ENCODE measurements at places on chromosomes 7 and 10.

GRCh38 chr7:133778472-133778871 lies 348.7 kb upstream of the LRGUK start:
- DNase-seq = no peak

GRCh38 chr10:76882245-76882644 lies 755.4 kb downstream of the KCNMA1 start:
- no peak for DNase-seq

- DNase-seq = no peak
Measured at GRCh38 chr7:83119026-83119382, 43.7 kb downstream of the PCLO start.

GRCh38 chr7:27890205-27890849 lies 150.4 kb downstream of the TAX1BP1 start:
- DNase-seq = no peak

DNA sequence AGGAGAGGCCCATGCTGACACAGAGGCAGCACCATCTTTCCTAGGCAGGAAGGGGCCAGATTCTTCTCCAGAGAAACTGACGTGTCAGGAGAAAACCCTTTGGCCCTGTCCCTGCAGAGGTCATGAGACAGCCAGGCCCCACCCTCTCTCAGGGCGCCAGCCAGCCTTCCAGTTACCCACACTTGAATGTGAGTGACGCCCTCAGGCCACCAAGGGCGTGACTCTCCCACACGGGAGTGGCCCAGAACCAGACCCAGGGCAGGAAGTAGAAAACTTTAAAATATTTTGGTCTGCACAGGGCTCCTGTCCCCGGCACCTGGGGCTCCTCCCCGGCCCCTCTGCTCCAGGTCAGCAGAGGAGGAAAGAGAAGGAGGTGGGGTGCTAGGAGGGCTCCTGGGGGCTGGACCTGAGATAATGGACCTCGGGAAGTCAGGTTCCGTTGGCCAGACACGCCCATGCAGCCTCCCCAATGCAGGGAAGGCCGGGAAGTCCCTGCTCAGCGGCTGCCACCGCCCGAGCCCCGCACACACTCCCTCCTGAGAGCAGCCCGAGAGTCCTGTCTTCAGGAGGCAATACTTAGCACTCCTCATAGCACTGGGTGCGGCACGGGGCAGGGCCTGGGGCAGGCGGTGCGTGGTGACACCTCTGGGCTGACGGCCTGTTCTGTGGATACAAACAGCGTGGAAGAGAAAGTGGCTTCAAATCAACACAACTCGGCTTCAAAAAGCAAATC lies 67.0 kb upstream of the CFAP46 start:
- DNase-seq = no peak

DNA sequence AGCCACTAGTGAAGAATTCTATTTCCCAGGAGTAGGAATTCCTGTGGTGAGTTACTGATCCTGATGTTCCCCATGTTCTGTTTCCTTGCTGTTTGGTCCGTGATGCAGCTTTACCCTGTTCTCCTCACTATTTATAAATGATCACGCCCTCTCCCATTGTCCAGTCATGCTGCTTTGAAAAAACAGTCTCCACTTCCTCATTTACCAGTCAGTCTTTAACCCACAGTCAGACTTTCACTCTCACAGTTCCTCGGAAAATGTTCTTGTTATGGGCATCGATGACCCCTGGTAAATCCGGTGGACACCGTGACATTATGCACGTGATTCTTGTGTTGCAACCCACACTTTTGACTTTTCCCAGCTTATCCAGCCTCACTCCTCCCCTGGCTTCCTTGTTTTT lies 14.4 kb downstream of the SCIN start:
- peak; percentile 54 for DNase-seq

DNA sequence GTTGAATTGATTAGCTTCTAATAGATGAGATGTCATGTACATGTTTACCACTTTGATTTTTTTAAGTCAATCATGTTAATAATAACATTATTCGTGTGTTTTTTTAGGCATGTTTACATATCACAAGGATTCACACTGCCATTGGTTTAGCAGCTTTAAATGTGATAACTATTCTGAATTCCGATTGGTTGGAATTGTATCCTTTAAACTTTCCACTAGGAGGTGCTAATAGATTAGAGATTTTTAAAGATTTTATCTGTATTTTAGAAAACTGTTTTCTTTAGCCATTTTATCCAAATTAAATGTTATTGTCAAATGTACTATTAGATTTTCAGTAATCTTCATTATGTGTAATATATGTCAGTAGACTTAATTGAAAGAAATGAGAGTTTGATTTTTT lies 83.2 kb downstream of the HECTD2 start:
- peak; percentile 59 for DNase-seq

- no peak for DNase-seq
Measured at GRCh38 chr10:45154502-45154901, 153.8 kb downstream of the ZNF22 start.

DNA sequence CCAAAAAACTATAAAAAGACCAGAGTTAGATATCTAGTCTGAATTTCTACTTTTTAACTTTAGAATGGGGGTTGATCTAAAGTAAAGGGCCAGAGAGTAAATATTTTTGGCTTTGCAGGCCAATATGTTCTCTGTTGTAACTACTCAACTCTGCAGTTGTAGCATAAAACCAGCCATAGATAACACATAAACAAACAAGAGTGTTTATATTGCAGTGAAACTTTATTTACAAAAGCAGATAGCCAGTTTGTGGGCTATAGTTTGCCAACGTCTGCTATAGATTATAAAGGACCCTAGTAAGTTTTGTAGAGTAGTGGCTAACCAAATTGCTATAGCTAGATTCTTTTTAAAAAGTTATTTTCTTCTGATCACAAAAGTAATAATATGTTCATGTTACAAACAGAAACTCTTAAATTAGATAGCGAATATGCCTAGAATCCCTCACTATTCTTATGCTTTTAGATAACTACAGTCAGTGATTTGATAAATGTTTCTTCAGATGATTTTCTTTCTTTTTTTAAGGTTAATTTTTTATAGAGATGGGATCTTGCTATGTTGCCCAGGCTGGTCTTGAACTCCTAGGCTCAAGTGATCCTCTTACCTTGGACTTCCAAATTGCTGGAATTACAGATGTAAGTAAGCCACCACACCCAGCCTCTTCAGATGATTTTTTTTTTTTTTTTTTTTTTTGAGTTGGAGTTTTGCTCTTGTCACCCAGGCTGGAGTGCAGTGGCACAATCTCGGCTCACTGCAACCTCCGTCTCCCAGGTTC lies 23.6 kb upstream of the HBP1 start:
- DNase-seq = no peak

GRCh38 chr10:15485684-15486316 lies 114.7 kb upstream of the FAM171A1 start:
- DNase-seq = peak; percentile 93

Measured in fibroblast of skin of right quadriceps (primary cell).